ENCODE measurements at places on chromosomes 12 and 14.

- DNase-seq, result no peak
Measured at GRCh38 chr14:72855913-72856312, 38.0 kb downstream of the DPF3 start.

DNA sequence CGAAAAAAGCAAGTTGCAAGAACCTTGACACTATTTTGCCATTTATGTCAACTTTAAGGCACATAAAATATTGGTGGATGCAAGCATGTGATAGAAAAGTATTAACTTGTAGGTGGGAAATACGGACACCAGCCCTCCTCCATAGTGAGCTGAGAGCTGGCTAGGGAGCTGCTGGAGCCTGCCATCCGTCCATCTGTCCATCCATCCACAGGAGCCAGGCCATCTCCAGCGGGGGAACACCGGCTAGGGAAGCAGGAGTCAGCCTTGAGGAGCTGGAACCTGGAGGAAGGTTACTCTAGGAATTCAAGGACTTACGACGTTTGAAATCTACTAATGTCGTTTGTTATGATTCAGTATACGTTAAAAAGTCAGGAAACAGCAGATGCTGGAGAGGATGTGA, 120.7 kb upstream of the C14orf180 start:
- DNase-seq, result no peak

- no peak for DNase-seq
Measured at GRCh38 chr12:66959276-66959675, 280.4 kb upstream of the GRIP1 start.

DNA sequence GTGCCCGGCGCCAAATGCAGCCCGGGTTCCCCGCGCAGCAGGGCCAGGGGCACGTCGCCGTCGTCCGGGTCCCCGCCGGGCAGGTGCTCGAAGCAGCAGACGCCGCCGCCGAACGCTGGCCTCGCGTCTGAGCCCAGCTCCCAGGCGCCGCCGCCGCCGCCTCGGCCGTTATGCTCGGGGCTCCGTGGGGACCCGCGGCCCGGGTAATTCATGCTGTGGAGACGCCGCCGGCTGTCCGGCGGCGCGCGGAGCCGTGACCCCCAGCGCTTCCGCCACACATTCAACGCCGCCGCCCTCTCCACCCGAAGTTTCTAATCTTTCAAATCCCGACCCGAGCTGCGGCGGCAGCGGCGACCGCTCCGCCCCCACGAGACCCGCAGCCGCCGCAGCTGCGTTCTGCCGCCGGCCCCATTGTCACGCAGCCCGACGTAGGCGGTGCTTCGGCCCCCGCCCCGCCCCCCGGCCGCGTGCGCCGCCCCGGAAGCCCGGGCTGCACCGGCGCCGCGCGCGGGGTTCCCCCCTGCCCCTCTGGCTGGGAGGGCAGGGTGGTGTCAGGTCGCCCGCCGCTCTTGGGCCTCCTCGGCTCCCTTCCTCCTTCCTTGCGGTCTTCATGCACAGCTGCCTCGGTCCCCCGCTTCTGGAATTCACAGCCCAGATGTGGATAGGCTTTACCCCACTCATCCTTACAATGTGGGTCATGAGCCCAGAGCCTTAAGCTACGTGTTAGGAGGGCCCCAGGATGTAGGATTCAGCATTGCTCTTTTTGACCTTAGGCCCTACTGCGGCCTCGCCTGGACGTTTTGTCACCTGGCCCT, at the start of gene DDHD1:
Gene DDHD1 (minus strand): TSS at position 437 of the 815 bp plus-strand sequence. CDS start 225 bp downstream, at position 212.
- peak; percentile 86 for DNase-seq

DNA sequence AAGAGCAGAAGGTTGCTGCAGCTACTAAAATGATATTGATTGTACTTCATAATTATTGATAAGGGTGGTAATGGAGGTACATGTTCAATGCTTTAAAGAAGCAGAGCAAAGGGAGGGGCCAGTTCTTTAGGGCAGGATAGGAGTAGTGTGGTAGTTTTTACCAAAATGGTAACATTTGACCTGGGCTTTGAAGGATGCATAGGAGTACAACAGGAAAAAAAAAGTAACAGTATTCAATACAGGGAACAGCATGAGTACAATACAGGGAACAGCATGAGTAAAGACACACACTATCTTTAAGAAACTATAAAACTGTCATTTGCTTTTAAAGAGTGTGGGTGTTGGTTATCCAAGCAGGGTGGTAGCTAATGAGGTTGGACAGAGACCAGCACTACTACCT, 215.0 kb upstream of the CRY1 start:
- no peak for DNase-seq

Data from activated naive CD4-positive, alpha-beta T cell treated with anti-CD3 and anti-CD28 coated beads, Interleukin-2, amount 50 U/mL, for 16 hours (primary cell).